ENCODE measurements at places on chromosomes 1 and 21.
A peak's percentile ranks its signal among the peaks of the same experiment; 100 is the strongest.

DNA sequence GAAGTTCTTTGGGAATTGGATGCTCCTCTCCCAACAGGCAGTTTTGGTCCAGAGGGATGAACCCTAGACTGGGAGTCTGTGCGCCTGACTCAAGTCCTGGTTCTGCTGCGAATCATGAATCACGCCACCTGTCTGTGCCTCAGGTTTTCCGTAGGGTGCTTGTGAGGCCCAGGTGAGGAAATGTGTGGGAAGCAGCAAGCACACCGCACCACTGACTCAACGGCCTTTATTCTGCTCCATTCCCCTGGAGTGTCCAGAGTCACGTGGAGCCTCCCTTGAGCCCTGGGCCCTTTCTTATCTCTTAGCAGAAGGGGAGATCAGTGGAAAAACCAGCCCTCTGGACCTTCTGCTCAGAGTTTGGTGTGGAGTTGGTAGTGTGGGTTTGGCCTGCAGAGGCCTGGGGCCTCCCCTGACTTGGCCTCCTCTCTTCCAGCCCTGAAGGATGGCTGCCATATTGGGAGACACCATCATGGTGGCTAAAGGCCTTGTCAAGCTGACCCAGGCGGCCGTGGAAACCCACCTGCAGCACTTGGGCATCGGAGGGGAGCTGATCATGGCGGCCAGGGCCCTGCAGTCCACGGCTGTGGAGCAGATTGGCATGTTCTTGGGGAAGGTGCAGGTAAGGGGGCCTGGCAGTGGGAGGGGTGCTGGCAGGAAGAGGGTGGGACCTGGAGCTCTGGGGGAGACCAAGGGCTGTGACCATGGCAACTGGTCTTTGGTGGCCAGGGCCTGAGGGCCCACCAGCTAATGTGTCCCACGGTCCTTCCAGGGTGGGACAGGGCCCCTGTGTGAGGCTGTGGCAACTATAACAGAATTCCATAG, 21.1 kb downstream of the COQ8A start:
- DNase-seq = no peak

DNA sequence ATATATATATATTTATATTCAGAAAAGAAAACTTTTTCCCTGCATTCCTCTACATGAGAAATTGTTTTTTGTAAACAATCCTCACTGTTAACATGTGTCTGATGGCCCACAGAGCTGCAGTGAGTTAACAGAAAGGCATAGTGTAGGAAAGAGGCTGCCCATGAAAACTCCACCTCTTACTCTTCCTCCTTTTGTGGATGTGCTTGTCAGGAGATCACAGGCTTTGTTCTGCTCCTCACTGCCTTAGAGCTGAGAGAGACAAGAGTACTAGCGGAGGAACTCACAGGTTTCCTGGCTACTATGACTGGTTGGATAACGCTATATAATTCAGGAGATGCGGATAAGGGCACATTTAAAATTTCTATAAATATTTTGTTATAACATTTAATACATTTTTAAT, 200.6 kb downstream of the BRINP3 start:
- no peak for DNase-seq

DNA sequence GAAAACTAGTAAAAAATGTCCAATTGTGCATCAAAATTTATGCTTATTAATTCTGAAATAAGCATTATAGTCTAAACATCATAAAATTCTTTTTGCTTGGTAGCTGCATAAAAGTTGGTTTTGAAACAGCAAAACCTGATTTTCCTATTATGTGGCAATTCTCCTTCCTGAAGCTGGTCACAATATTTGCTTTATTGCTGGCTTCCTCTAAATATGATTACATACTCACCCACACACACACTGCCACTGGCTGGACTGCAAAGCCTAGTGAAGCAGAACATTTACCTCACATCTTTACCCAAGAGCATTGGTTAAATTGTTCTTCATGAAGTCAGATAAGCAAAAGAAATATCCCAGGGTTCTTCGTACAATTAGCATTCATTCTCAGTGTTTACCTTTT, 103.0 kb downstream of the NR5A2 start:
- DNase-seq = peak; percentile 6

GRCh38 chr21:34596561-34597271, 18.2 kb downstream of the RCAN1 start:
- no peak for DNase-seq
